Spinal cord (tissue), 10 donors: ENCODE measurements at places on chromosomes 2 and 18.

DNA sequence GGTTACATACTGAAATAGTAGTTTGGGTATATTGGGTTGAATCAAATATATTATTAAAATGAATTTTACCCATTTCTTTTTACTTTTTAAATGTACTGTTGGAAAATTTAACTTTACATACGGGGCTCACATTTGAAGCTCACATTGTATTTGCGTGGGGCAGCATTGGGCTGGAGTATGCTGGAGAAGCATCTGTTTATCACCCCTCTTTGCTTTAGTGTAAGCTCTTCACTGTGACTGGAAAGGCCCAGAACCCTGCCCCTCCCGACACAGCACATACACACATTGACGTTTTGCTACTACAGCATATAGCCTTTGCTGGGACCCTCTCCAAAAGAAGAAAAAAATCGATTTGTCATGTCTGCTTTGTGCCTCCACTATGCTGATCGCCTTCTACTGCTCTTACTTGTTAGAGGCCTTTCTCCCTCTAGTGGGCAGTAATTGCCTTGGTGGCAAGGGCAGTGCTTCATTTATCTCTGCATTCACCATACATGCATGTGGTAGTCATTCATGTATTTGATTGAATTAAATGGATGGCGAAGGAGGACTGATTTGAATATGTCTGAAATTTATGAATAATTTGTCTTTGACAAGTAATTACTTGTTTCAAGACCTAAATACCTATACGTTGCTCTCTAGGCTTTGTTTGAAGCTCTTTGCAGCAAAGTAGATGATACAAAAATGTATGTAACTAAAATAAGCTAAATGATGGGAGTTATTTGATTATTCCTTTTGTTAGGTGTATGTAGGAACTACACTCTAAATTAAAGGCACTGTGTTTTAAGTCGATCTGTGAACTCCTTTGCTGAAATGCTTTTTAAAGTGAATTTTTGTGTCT is 37.4 kb downstream of the VAPA start:
- peak; percentile 76 for DNase-seq

DNA sequence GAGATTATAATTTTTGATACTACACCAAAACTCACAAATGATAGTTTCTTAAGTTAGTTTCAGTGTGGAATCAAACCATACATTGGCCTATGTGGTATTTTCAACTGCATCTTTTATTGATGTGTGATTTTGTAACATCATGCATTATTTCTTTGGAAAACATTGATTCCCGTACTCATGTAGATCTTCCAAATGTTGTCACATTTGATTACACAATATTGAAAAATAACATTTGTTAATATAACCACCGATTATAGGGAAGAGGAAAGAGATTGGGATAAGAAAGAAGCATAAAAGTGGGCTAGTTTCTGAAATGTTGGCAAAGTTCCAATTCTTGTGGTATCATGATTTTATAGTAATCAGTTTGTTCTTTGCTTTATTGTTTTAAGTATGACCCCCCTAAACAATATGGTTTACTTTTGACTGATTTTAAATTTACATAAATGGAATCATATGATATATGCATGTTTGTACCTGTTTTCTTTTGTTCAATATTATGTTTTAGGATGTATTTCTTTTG is 117.2 kb upstream of the OTX1 start:
- DNase-seq = no peak

GRCh38 chr18:58806826-58807714 is 57.6 kb upstream of the ZNF532 start:
- DNase-seq = no peak

GRCh38 chr2:201735486-201735885 is 37.0 kb upstream of the MPP4 start:
- no peak for DNase-seq

GRCh38 chr2:219897456-219897855 is 270.0 kb downstream of the SLC4A3 start:
- DNase-seq = no peak

DNA sequence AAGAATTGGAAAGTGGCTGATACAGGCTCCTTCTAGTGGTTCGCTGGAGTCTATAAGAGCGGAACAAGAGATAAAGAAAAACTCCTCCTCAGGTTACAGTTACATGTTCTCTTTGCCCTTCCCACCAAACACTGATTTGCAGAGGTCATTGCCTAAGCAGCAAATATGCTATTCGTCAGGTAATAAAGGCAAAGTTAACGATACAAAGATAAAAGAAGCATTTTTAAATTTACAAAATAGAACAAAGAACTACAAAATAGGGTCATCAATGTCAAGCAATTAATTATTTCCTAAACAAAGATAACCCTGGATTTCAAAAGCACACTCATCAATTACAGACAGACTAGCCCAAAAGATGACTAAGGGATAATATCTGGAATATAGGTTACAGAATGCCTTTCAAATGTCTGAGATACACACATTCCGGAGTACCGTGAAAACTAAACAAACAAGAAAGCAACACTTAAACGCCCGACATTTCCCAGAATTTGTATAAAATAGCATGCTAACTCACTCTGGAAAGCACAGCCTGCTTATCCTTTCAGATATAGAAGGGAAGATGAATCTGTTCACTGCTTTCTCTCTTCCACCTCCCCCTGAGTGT is 186.4 kb downstream of the MREG start:
- no peak for DNase-seq

- DNase-seq = no peak
These were observed 230.8 kb downstream of the ATAD2B start for GRCh38 chr2:23695890-23696751.

GRCh38 chr2:162261032-162261945 is 18.0 kb upstream of the FAP start:
- no peak for DNase-seq

DNA sequence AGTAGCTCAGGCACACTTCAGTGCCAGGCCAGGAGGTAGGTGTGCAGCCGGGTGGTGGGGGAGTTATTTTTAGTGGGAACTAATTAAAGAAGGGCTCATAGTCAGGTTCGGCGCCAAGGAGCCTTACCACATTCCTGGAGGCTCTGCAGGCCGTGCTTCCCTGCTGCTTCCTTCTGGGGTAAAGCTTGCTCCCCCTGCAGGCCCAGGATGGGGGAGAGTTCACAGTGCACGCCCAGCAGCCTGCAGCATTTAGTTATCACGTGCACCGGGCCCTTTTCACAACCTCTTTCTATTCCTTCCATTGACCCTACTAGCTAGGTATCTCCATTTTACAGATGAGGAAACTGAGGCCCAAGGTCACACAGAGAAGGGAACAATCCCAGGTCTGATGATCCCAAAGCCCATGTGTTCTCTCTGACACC is 2.5 kb downstream of the KCNF1 start:
- DNase-seq = no peak

GRCh38 chr18:55489034-55489986 is 98.7 kb downstream of the TCF4 start:
- DNase-seq = peak; percentile 57

DNA sequence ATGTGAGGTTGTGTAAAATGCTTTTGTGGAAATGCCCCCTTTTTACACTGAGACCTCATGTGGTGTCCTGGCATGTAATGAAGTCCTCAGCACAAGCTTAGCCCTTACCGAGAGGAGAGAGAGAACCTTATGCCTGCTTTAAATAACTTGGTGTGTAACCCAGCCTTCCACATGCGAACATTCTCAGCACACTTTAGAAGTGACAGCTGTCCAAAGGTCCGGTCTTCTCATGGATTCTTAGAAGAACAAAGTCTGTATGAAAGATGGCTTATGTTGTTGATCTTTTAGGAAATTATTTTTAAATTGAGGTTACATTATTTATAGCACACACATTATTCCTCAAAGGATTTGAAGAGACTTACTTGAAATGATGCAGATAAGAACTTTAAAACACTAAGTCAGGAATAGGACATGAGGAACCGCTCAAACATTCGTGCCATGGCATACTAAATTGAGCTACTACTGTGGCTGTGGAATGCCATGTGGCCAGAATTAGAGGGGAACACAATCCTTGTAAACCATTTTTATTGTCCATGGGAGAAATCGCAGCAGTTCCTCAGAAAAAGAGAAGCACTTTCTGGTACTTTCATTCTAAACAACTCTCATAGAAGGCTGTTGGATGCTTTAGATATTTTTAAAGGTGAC is 79.6 kb downstream of the WDSUB1 start:
- no peak for DNase-seq

DNA sequence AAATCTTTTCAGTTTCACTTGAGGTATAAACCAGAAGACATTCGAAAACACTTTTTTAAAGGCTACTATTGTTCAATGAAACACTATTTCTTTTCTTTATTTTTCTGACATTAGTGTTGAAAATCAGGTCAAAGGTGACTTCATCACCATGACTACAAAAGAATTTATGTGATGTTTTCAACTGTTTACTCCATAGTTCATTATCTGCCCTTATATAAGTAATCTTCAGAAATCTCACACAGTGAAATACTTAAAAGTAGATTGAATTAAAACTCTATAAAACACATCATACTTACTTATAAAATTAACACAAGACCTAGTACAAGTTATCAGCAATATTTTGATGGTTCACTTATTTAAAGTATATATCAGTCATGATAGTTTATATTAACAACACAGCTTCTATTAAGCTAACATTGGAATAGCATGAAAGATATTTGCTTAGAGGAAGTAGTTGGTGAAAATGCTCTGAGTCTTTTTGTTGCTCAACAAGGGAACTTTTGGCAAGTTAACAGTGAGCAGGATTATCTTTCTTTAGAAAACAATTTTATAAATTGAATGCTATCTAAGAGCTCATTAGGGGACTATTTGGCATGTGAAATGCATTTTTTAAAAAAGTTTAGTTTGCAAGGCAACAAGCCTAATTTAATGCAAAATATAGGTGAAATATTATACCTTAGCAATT is 60.8 kb downstream of the MC4R start:
- no peak for DNase-seq

- no peak for DNase-seq
These were observed 133.0 kb upstream of the SLC14A2 start for GRCh38 chr18:45482286-45482685.

DNA sequence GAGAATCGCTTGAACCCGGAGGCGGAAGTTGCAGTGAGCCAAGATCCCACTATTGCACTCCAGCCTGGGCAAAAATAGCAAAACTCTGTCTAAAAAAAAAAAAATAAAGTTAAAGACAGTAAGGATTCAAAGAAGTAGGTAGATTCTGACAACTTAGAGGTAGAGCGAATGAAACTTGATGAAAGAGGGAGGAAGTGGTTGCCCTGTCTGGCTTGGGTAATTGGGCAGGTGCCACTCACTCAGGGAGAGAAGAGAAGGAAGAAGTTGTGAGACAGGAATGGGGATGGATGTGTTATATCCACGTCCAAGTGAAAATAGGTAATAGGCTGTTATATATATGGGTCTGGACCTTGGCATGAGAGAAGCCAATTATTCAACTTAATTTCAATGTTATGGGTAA is 26.3 kb downstream of the NDC80 start:
- no peak for DNase-seq

DNA sequence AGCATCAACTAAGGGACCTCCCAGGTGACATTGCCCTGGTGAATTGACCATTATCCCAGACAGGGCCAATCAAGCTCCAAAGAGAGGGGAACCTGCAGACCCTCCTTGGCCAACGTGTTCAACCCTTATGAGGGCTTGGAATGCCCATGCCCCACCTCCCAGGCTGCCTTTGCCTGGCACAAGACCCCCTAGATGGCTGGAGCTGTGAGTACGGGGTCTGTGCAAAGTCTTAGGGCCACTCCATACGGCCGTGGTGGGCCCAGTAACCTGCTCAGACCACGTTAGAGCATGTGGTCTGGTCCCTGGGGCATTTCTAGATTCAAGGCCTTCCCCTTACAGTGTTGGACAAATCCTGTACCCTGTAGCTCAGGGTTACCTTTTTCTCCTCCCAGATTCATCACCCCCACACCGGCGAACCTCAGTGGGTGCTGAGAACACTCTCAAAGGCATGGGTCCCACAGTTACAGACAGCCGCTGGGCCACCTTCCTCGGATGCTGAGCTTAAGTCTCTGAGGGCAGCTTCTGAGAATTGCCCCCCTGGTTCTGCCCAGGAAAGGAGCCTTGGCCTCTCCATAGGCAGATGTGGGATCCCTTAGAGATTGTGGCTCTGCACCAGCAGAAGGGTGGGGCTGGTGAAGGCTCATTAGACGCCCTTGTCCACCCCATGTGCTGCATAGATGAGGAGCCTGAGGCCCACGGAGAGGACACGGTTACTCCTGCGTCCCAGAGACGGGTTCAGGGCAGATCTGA is 18.3 kb upstream of the KCNK3 start:
- no peak for DNase-seq

DNA sequence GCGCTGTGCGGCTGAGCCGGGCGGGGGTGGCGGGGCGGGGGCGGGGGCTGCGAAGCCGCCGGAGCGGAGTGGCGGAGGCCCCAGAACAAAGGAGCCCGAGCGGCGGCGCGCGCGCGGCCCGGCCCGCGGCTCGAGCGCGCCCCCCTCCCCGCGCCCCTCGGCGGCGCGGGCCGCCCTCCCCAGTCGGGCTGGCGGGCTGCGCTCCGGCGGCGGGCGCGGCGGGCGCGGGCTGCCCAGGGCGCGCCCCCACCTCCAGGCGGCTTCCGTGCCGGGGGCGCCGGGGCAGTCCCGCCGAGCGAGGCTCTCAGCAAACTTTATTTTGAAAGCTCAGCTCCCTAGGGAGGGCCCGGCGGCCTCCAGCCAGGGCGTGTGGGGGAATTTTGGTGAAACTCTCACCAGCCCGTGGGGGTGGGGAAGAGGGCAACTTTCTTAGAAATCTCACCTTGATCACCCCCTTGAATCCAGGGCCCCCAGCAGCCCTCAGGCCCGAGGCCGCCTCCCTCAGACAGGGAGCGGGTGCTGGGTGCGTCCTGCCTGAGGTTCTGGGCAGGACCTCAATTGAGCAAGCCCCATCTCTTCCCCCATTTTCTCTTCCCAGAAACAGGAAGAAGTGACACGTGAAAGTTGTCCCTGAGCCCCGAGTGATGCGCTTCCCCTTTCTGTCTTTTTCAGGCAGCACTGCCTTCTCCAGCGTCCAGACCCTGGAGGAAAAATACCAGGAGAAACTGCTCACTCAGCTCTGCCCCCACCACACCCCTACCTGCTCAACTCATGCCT is 786 bp downstream of the TET3 start:
- DNase-seq = no peak

- DNase-seq = no peak
These were observed 33.1 kb downstream of the PRKRA start for GRCh38 chr2:178417916-178418315.

DNA sequence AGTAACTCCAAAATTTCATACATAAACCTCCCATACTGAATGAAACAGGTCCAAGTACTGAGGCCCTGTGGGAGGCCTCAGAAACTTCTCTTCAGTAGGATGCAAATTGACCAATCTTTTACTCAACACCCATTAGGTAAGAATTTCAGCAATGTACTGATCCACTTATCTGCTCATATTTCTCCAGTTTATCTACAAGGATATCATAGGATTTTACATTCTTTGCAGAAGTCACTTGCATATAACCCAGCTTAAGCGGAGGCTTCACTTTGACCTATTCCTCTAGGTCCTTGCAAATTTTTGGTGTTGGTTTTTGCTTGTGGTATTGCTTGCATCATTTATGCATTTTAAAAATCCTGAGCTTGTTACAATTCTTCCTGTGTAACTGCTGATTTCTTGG is 28.8 kb upstream of the SLC3A1 start:
- DNase-seq = no peak

DNA sequence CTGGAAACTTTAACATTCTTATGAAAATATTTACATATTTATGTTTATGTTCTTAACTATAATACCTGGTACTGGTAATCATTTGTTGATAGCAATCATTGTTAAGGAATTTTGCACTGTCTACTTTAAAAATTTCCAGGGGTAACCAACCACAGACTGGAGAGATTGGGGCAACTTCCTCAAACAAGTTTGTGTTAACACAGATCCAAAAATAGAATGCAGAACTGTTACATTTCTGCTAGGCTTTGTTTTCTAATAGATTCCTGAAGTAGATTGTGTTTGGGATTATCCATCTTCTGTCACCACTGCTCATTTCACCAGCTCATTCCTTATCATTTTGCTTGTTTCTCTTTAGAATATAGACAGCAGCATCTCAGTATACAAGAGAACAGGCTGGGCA is 23.7 kb downstream of the RNF125 start:
- DNase-seq = no peak
